ENCODE measurements at places on chromosomes 2 and 18. TPM values are rescaled to one million over a fixed set of nuclear protein-coding genes. Genes with fewer than 3 reads are reported as not detected.

The LBX2 gene
- total RNA-seq = not detected

The PRKAG3 gene
- not detected for total RNA-seq

The LIMS4 gene
- 11.3 TPM for total RNA-seq

The HTR2B gene
- total RNA-seq = 3.8 TPM

The NOL4 gene
- total RNA-seq = not detected

GRCh38 chr18:59988098-59988706 is 88.4 kb downstream of the PMAIP1 start:
- peak; percentile 24 for DNase-seq

DNA sequence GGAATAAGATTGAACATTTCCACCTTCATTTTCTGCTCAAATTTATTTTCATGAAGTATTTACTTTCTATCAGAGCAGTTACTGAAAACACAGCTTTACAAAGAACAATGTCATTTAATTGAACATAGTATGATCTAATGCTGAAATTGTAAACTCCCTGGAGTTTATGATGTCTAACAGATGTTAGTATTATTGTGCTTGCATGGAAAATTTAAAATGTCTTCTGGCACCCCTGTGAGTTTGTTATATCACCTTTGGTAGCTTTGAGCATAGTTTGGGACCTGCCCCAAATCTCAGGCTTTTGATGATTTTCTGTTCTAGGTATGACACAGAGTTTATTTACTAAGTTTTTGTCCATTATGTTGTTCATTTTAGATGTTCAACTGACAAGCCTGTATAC is 28.1 kb downstream of the FAM171B start:
- DNase-seq = no peak

GRCh38 chr2:74415762-74416395 is 5.5 kb downstream of the C2orf81 start:
- DNase-seq = no peak

- no peak for DNase-seq
Observed at GRCh38 chr2:11805920-11806319, 59.5 kb downstream of the LPIN1 start.

DNA sequence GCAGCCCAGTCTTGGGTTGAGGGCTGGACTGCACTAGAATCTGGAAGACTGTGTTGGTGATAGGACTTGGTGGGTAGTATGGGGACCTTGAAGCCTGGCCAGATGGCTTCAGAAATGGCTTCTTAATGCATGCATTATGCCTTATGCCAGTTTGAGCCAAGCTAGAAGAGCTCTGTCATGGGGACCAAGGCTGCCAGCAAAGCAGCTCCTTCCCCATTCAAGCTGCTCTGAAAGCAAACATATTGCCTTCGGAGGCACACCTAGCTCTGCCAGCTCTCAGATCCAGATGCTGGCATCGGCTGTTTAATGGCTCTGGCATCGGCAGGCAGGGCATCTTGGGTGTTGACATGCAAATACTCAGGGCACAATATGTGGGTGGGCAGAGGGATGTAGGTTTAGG is 59.0 kb upstream of the IGFBP5 start:
- no peak for DNase-seq

DNA sequence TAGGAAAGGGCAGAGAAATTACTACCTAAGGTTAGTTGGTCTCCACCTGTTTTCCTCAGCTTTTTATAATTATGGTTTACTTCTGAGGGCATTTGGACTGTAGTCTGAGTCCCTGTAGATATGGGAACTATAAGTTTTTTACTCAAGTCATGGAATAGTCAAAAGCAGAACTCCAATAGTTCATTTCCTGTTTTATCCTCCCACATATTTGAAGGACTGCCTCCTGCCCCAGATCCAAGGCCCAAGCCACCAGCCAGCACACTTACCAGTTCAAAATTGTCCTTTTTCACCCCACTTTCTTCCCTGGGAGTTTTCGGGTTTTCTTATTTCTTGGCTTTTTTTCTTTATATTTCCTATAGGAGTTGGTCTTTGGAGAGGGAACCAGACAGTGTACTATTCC is 164.1 kb downstream of the MBD5 start:
- no peak for DNase-seq

- no peak for DNase-seq
Observed at GRCh38 chr18:27713738-27714095, 463.2 kb downstream of the CDH2 start.

DNA sequence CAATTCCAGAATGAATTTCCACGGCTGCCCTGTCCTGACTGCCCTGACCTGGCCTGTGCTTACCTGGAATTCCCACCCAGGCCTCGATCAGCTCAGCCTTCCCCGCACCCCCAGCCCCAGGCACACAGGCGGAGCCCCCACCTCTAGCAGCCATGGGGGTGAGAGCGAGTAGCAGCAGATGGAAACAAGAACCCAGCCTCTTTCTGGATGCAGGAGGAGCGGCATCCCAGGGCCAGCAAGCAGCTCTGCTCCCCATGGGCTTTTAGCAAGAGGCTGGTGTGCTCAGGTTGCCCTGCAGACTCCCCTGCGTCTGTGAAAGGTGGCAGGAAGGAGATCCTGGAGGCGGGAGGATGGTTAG is 101.8 kb downstream of the TPO start:
- DNase-seq = no peak

DNA sequence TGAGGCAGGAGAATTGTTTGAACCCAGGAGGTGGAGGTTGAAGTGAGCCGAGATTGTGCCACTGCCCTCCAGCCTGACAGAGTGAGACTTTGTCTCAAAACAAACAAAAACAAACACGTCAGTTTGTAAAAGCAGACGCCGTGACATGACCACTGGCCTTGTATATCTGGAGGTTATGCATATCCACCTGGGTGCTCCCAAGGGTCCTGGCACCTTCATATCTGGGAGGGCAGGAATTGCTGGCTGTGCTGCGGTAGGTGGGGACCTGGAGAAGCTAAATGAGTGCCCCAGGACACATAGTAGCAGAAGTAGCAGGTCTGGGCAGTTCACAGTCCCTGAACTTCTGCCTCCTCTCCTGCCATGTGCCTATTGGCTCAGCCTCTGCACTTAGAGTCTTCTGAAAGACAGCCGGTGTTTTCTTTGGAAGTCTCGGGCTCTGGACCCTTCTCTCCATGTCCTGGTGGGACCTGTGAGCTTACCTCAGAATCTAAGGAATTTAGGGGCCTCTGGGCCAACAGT is 30.9 kb upstream of the IL1R2 start:
- DNase-seq = peak; percentile 34

DNA sequence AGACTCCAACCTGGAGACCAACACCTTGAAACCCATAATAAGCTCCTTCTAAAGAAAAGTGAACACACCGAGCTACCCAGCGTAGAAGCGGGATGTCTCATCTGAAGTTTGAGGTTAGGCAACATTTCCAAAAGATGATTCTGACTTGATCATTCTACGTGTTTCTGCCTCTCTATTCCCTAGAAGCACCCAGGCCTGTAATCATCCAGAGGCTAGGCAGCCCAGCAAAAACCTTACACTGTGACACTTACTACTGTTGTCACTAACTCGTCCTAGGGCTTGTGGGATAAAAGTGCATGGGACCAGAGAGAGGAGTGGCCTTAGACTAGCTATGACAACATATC is 1.4 kb downstream of the ZBTB14 start:
- no peak for DNase-seq

GRCh38 chr2:143132355-143132754 is 3.1 kb downstream of the ARHGAP15 start:
- no peak for DNase-seq

GRCh38 chr2:46829231-46829995 is 86.2 kb downstream of the MCFD2 start:
- DNase-seq = no peak

DNA sequence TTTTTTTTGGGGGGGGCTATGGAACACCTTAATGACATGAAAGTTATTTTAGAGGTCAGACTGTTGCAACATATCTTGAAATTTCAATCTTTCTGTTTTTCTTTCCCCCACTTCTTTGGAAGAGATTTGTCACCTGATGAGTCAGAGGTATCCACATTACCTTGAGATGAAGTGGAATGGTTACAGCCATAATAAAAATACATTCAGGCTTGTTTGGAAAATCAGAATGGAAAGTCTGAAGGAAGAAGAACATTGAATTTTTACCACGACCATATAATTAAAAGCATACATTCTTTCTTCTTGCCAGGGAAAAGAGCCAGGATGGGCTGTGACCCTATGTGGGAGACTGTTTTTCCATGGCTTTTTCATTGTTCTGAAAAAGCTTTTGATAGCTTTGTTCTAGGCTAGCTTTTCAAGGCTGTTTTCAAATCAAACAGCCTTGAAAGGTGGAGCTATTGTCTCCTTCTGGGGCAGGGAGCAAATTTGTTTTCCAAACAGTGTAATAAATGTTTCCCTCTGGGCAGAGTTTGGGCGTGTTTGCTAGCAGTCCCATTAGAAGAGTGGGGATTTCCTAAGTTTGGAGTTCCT is 2.3 kb upstream of the GTF3C3 start:
- DNase-seq = no peak

- peak; percentile 9 for DNase-seq
Observed at GRCh38 chr18:49017813-49018553, 67.2 kb upstream of the SMAD7 start.

DNA sequence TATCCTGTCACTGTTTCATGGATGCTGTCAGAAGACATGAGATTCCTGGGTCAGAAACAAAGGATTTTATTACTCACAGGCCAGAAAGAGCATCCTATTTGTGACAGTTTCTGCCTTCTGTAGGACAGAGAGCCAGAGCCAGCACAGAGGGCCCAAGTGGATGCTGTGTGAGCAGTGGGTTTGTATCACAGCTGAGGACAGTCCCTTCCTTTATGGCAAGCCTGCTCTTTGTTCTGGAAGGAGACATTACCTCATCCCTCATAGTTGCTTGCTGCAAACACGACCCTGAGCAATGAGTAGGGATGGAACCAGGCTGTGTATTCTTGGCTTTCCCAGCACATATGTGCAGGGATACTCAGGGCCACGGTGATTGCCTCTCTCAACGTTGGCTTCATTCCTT is 41.6 kb downstream of the ARHGEF4 start:
- DNase-seq = no peak
